ENCODE measurements at places on chromosomes 5 and 9.

DNA sequence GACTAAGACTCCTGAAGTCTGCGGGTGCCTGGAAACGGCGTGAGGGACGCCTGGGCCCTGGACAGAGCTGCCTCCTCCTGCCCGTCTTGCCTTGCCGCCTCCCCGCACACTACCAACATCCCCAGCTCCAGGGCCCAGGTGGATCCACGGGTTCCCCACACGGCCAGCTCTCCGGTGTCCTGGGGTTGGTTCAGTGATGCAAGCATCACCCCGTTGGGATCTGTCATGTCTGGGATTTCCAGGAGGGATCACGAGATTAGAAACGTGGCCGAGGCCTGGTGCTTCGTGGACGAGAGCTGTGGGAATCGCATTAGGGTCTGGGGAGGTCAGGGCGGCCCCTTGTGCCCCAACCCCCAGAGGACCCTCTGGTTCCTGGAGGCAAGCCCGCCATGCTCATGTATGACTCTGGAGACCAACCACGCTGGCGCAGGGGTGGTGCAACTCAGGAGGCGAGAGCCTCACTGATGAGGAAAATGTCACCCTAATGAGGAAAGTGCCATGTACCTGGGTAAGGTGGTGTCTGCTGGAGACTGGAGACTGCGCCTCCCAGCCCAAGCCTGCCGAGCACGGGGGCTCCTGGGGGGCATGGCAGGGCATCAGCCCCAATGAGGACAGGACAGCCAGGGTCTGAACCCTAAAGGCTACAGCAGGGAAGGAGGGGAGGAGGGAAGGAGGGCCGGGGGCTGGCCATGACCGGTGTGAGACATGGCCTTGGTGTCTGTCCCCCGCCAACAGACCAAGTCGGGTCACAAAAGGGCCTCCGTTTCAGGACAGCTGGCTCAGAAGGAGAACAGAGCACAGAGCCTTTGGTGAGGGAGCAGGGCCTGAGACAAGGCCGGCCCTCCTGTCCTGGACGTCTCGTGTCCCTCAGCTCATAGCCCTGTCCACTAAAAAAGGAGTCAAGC is 31.9 kb upstream of the SLC6A19 start:
- DNase-seq, result no peak

GRCh38 chr5:73897893-73898292 is 271.9 kb downstream of the ARHGEF28 start:
- DNase-seq, result no peak

- DNase-seq, result no peak
These were observed 220.7 kb downstream of the SPOCK1 start for GRCh38 chr5:137278476-137278875.

DNA sequence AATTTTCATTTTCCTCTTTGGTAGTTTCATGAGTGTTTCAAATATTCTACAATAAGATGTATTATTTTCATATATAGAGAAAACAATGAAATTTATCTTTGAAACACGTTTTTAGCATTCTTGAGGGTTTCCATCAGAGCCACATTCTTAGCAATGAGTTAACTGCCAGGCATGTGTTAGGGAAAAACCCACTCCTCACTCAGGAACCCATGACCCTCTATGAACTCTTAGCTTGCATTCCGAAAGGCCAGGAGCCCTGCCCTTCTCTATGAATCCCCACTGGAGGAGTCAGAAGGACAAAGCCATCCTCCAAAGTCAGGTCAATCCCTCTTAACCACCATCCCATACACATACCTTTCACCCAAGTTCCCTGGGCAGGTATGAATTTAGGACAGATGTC is 57.5 kb downstream of the ADAMTS12 start:
- no peak for DNase-seq

DNA sequence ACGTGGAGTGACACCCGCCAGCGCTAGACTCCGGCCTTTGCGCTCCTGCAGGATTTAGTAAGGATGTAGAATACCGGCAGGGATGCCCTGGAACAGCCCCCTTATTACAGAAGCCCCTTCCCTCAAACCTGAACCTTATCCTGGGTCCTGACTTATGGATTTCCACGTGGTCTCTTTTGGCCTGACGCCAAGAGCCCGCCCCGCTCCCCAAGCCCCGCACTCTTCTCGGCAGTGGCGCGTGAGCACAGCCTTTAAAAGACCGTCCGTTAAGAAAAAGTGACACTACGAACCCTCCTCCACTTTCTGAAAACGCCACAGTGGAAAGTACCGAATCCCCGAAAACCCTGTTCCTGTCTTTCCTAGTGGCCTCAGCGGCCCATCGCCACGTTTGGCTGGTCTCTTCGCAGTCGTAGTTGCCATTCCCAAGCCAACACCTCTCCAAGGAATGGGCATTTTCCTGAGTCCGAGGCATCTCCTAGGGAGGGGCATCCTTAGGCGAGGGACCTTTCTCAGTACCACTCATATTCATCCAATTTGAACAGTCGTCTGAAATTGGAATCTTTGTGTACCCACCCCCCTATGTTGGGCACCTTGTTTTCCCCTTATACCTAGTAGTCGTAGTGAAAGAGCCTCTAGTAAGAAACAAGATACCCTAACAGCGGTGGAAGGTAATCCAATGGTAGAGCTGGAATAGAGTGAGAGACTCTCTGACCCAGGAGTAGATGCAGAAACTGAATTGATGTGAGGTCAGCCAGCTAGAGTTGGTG is 732 bp upstream of the MCIDAS start:
- DNase-seq, result no peak

DNA sequence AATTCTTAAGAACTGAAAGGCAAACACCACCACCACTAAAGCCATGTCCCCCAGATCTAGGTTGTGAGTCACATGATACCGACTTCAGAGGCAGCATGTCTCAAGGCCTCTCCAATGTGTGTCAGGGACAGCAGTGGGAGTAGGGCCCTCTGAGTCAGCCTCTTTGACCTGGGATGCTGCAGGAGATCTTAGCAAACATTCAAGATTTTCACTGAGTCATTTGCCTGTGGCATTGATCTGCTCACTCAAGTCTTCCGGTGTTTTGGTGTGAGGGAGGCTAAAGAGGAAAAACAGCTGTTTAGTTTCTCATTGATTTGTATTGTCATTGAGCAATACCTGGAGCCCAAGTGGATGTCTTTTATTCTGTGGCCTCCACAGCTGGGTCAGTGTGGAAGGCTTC is 36.1 kb downstream of the TMC1 start:
- peak; percentile 2 for DNase-seq

- peak; percentile 94 for DNase-seq
These were observed 60.2 kb upstream of the TBC1D2 start for GRCh38 chr9:98315551-98316060.

- peak; percentile 40 for DNase-seq
These were observed 248.0 kb downstream of the DRD1 start for GRCh38 chr5:175195698-175196656.

- DNase-seq, result no peak
These were observed 10.0 kb upstream of the DELE1 start for GRCh38 chr5:141913560-141914198.

DNA sequence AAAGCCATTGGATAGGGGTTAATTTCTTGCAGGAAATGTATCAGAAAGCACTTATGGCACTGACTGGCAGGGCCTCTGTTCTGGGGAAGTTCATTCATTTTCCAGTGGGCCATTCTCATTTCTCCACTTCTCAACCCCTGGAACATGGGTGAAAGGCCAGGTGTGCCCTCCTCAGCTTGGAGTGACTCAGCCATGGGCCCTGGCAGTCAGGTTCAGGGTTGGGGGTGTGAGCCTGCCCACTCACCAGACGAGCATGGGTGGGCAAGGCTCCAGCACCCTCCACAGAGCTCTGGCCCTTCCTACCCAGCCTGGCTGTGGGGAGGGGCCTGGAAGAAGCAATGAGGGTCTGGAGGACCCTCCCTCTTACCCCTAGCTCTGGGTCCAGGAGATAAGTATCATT is 174.4 kb downstream of the HSPA4 start:
- DNase-seq, result no peak
